ENCODE measurements at places on chromosomes 2 and 18.

GRCh38 chr2:157303612-157304011 is 22.0 kb downstream of the ERMN start:
- DNase-seq = no peak

DNA sequence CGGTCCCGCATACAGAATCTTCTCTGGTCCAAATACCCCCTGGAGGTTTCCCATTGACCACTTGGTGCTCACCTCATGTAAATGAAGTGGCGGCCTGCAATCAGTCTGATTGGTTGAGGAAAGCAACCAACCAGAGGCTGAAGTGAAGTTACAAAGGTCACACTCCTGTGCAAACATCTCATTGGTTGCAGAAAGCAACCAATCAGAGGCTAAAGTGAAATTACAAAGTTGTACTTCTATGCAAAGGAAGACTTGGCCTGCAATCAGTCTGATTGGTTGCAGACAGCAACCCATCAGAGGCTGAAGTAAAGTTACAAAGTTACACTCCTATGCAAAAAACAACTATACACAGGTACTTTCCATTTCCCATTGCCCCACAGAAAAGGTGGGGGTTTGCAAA is 2.5 kb upstream of the SP100 start:
- no peak for DNase-seq

DNA sequence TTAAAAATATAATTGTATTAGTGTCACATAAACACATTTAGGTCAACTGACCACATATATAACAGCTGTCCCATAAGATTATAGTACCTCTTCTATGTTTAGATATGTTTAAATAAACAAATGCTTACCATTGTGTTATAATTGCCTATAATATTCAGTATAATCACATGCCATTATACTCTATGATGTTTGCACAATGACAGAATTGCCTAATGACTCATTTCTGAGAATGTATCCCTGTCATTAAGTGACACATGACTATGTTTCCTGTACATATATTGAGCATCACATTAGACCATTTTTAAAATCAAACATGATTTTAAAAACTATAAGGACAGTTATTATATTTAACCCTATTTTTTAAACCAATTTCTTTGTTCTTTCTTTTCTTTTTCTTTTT is 89.8 kb downstream of the HS6ST1 start:
- no peak for DNase-seq

DNA sequence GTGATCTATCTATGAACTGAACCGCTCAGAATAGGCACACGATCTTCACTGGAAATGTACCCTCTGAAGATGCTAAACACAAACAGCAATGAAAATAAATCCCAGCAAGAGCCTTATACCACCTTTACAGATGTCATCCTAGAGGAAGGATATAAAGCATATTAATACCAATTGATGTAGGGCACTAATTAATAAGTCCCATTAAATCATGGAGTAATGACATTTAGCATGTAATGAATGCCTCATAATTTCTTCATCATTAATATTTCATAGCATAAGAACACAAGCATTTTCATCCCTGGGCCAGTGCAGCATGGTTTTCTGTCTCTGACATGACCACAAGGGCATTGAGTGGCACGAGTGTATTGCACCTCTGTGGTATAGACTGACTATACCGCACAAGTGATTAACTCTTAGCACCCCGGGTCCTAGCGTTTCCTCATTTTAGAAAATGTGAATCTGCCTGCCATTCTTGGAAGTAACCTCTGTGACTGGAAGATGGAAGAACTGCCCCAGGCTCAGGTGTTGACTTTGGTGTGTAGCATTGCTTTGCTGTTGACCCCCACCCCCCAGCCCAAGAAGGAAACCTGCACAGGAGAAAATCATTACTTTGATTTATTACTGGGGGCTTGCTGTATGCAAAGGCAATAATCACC is 1.4 kb upstream of the TMEM178A start:
- no peak for DNase-seq

DNA sequence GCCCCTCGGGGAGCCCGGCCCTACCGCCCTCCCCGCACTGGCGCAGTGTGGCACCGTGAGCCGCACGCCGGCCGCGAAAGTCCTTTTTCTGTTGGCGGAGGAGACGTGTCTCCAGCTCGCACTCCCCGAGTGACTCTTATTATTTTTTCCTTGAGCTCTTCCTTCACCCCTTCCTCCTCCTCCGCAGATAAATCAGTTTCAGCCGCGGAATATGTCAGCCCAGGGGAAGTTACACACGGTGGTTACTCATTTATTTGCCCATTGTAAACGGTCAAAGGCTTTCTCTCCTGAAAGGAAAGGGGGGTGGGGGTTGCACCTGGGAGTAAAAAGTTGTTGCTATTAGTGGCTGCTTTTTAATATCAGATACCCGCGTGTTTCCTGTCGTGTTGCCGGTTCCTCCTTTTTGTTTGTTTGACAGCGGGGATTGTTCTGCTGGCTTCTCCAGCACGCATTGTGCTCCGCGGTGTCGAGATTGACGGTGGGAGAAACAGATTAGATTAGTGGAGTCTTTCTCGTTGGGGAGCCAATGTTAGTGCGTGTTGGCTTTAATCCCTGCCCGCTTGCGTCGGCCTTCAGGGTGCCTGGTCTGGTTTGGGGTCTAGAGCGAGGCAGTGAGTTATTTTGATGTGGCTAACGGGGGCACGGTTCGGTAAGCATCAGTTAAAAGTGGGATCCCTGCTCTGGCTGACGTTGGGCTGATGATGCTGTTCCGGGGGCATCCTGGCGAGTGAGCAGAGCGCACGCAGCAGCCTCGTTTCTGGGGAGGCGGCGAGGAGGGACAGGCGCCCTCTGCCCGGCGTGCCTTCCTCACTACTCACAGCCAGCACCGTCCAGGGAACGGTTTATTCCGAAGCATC is 1.6 kb downstream of the CRIM1 start:
- peak; percentile 37 for DNase-seq

All from stimulated activated CD8-positive, alpha-beta memory T cell treated with anti-CD3 and anti-CD28 coated beads, Interleukin-7, amount 100 ng/mL, for 48 hours (primary cell).